ENCODE measurements at places on chromosomes 16 and 17. TPM values are rescaled to one million over a fixed set of nuclear protein-coding genes. Genes with fewer than 3 reads are reported as not detected.
A peak's percentile ranks its signal among the peaks of the same experiment; 100 is the strongest.

CCL4 gene
- total RNA-seq: 966 TPM

GOSR2 gene
- 40.8 TPM for total RNA-seq

SKAP1 gene
- total RNA-seq: 77.6 TPM

CES1 gene
- total RNA-seq: not detected

NKD1 gene
- total RNA-seq: 0.67 TPM

SCNN1G gene
- total RNA-seq: not detected

GRCh38 chr17:16593356-16594102, 24.5 kb upstream of the ZNF287 start:
- no peak for DNase-seq

DNA sequence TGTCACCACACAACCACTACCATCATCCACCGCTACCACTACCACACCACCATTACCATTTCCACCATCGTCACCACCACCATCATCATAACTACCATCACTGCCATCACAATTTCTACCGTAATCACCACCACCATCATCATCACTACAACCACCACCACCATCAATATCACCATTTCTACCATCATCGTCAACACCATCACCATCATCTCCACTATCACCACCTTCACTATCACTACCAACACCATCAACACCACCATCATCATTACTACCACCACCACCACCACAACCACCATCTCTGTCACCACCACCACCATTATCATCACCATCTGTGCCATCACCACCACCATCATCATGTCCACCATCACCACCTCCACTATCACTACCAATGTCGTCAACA, 524.5 kb upstream of the C16orf82 start:
- DNase-seq: no peak

GRCh38 chr17:75077496-75078283, 10.1 kb upstream of the SLC16A5 start:
- peak; percentile 67 for DNase-seq

CNGB1 gene
- total RNA-seq: not detected

- DNase-seq: no peak
Observed at GRCh38 chr17:76479515-76480060, 12.2 kb downstream of the AANAT start.

DNA sequence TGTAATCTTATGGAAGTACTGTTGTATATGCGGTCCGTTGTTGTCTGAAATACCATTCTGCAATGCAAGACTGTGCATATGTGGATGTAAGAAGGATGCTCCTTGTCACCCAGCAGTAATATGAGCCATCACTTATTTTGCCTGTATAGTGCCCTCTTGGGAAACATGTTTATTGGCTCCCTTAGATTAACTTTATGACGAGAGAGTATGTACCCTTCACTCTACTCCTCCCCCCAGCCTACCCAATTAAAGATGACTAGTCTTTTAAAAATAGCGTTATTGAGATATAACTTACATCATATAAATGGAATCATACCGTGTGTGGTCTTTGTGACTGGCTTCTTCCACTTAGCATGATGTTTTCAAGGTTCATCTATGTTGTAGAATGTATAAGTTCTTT, 33.6 kb downstream of the FTO start:
- no peak for DNase-seq

DNA sequence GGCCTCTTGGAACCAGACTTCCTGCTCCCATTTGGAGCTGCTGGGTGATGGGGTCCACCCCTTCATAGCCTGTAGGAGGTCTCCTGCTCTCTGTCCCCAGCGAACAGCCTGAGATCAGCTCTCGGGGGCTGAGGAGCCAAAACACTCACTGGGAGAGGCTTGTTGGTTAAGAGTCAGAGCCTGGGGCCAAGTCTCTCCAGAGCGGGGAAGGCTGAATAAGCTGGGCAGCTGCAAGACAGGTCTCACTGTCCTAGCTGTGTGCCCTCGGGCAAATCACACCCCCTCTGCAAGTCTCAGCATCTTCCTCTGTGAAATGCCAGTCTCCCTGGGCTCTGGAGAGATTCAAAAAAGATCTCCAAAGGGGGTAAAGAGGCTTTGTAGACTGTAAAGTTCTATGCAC, 174.6 kb downstream of the WSCD1 start:
- no peak for DNase-seq

DNA sequence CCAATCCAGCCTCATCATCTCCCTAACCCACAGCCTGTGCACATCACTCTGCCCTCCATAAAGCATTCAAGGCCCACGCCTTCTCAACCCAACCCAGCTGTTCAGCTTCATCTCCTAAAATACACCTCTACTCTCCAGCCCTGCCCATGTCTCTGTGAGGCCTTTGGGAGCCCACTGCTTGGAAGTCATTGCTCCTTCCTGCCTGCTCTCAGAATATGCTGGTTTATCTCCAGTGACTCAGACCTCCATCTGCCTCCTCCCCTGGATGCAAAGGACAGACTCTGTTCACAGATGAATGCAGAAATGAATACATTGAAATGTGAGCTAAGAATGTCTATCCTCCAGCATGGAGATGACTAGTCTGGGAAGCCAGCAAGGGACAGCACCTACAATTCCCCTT, 19.0 kb downstream of the KCNG4 start:
- DNase-seq: no peak

DNA sequence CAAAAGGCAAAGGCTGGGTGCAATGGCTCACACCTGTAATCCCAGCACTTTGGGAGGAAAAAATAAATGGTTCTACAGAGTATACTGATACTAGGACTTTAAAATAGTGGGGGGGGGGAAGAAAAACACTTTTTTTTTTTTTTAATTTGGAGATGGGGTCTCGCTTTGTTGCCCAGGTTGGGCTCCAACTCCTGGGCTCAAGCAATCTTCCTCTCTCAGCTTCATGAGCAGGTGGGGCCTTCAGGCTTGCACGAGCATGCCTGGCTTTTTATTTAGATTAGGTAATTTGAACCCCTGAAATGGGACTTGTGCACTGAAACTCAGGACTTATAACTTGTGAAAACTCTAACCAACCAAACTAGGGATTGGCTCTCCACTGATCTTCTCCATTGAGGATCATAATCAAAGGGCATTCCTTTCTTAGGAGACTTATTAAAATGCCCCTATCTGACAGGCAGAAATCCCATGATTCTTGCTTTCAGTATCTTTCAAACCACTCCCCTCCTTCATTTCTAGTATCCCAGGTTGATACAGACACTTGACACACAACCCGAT, 16.9 kb downstream of the GRB2 start:
- DNase-seq: no peak

GJD3 gene
- total RNA-seq: not detected

GRCh38 chr17:18360518-18360917, 2.8 kb downstream of the SHMT1 start:
- DNase-seq: no peak
